ENCODE measurements at places on chromosomes 2 and 18.

DNA sequence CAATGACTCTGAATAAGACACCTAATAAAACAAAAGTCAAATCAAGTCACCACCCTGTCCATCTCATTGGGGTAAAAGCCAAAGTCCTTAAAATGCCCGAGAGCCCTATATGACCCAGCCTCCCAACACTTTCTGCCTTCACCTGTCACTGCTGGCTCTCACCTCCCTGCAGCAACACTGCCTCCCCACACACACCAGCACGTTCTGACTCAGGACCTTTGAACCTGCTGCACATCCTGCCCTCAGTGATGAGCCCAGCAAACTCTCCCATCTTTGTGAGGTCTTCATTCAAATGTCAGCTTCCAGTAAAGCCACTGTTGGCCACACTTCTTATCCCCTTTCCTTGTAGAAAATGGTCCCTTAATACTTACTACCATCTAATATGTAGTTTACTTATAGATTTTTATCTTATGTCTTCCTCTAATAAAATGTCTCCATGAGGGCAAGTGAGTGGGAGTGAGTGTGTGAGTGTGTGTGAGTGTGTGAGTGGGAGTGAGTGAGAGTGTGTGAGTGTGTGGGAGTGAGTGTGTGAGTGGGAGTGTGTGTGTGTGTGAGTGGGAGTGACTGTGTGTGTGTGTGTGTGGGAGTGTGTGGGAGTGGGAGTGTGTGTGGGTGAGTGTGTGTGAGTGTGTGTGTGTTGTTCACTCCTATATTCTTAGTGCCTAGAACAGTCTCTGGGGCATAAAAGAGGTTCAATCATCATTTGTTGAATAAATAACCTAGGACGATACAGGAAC lies 504.7 kb downstream of the EIPR1 start:
- DNase-seq: no peak

- DNase-seq: no peak
These were observed 107.9 kb downstream of the PRKCE start for GRCh38 chr2:45759310-45759851.

DNA sequence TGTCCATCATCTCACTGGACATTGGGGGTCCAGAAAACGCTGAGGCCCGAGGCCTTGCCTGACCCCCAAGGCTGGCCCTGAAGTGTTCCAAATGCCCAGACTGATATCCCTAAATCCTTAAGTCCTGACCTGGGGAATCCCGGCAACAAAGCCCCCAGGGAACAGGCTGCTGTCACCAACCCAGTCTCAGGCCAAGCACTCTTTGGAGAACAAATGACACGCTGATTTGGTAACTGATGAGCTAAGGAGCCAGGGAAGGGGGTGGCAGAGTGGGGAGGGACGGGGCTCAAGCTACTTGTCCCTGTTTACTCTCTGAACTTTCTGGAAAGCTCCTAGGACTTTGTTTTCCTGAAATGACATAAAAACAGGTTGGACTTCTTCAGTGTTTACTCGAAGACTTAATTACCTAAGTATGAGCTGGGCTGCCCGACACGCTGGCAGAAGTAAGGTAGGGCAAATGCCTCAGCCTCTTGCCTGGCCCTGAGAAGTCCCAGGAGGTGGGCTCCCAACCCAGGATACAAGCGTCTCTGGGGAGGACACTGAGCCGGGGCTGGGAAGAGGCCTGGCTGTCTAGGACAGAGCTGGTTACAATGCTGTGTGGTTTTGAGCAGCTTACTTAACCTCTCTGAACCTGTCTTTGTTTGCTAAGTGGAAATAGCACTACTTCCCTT lies 105.5 kb upstream of the GLI2 start:
- DNase-seq: no peak

DNA sequence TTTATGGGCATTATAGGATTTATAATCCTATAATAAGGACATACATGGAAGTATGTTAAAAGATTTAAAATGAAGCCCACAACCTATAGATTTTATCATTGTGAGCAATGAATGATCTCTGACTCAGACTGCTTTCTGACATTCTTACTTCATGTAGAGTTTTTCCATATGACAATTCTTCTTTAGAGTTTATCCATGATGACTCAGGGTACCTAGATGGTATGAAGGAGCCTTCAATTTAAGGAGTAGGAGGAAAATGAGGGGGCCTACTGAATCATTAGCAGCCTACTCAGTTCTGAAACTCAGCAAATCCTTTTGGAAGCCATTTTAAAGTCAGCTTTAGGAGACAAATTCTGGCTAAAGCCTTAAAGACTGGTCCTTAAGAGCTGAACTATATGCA lies 10.4 kb downstream of the PELI1 start:
- DNase-seq: no peak

GRCh38 chr2:44275927-44276303 lies 635 bp downstream of the SLC3A1 start:
- no peak for DNase-seq

DNA sequence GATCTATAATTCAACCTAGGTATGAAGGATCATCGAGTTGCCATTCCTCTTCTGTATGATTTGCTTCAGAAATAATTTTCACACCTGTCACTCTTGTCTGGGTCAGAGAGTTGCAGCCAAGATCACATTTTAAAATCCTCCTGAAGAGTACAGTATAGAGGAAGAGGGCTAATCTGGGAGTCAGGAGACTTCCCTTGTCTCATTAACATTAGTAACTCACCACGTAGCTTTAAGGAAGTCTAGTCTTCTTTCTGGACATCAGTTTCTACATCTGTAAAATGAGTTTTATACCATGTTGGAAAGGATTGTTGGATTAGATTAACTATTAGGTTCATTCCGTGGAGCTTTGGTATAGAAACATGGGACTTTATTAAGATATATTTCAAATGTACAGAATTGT lies 109.4 kb downstream of the TDRD15 start:
- no peak for DNase-seq

DNA sequence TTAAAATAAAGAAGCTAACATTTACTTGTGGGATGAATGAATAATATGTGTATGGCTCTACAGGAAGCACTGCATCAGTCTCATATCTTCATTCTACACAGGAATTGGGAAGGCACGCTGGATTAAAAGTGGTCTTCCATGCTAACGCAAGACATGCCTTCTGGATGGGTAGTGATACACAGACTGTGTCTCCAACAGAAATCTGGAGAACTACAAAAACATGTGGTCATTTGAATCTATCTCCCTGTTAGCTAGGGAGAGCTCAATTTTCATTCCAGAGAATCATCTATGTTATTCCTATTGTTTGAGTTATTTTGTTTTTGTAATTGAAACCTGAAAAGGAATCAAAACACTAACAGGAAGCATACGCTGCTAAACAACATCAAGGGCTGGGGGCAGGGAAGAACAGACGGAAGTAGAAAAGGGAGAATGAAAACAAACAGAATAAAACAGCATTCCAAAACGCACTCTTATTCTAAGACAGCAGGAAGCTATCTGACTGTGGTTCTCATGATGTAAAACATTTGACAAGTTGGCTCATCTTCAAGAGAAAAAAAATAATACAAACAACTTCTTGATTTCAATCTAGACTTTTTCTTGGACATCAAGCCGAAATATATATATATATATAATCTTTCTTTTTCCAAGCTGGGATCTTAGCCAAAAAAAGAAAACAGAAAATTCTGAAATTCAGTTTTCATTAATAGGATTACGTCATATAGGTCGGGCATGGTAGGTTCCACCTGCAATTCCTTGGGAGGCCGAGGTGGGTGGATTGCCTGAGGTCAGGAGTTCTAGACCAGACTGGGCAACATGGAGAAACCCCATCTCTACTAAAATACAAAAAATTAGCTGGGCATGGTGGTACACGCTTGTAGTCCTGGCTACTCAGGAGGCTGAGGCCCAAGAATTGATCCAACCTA lies 31.5 kb upstream of the ASNSD1 start:
- no peak for DNase-seq

All from activated CD4-positive, alpha-beta T cell treated with anti-CD3 and anti-CD28 coated beads, Interleukin-2, amount 50 U/mL, for 48 hours (primary cell).